Astrocyte of the spinal cord (primary cell): ENCODE measurements at places on chromosomes 7 and 10.

GRCh38 chr7:40551685-40552576 is 417.1 kb downstream of the SUGCT start:
- DNase-seq, result peak; percentile 60

DNA sequence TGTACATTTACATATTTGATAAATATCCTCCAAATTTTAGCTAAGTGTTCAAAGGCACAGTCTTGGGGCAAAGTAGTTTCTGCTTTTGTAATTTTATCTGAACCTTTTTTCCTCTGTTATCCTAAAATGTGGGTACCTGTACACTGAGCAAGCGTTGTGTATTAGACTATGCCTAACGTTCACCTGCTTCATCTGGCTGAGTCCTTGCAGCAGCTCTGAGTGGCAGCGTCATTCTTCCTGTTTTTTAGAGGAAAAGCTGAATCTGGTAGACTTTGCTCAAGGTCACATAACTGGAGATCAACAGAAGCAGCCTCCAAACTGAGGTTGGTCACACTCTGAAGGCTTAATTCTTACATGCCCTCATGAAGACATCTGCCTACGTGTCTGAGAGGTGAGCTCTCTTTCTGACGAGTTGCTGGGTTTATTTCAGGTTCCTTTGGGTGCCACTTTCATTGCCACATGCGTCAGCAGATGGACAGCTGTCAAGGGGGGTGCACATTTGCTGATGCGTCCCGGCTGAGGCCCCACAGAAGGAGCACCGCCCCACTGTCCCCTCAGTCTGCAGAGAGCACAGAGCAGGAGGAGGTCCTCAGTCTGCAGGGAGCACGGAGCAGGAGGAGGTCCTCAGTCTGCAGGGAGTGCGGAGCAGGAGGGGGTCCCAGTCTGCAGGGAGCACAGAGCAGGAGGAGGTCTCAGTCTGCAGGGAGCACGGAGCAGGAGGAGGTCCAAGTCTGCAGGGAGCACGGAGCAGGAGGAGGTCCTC is 406.5 kb upstream of the SHH start:
- DNase-seq, result no peak

GRCh38 chr7:80807166-80807900 is 111.5 kb downstream of the SEMA3C start:
- peak; percentile 29 for DNase-seq

- DNase-seq, result no peak
Measured at GRCh38 chr7:86833360-86833759, 189.7 kb downstream of the GRM3 start.

- DNase-seq, result no peak
Measured at GRCh38 chr10:6047847-6048246, 14.3 kb downstream of the IL2RA start.

DNA sequence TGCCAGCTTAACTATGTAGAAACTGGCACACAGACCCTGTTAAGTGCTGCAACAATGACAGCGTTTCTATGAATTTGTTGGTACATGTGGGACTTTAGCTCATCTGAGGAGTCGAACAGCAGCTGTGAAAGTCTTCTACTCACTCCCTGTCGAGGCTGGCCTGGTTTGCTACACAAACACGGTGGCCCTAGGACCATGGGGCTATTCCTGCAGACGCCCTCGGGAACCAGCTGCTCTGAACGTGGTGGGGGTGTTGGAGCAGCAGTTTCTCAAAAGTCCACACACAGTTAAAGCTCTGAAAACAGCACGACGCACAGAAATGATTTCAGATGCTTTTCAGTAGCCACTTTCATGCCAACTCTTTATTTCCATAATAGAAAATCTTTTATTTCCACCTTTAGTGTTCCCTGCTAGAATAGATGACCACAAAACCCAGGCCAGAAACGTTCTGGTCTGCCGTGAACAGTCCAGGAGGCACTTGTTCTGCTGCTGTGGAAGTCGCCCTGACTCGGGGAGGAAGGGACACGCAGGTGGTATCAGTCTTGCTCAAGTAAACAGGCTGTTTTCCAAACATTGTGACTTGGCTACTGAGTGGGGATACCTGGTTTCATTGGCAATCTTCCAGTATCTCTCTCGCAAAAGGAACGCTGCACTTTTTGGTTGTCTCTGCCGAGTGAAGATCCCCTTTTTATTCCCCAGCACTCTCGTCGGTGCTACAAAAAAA is 21.5 kb downstream of the GUSB start:
- DNase-seq, result no peak

DNA sequence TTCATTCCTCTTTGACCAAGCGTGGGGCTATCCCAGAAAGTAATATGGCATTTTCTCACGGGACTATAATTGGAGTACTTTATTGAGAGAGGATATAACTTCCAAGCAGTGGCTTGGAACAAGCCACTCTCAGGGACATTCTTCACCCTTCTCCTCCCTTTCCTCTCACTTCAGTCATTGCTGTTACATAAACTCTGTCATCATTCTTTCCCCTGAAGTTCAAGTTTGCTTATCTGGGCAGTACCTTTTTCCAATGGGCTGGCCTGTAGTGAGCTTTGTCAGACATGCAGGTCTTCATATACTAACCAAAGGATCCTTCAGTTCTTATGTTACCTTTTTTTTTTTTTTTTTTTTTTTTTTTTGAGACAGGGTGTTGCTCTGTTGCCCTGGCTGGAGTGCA is 58.7 kb upstream of the KMT2E start:
- no peak for DNase-seq

DNA sequence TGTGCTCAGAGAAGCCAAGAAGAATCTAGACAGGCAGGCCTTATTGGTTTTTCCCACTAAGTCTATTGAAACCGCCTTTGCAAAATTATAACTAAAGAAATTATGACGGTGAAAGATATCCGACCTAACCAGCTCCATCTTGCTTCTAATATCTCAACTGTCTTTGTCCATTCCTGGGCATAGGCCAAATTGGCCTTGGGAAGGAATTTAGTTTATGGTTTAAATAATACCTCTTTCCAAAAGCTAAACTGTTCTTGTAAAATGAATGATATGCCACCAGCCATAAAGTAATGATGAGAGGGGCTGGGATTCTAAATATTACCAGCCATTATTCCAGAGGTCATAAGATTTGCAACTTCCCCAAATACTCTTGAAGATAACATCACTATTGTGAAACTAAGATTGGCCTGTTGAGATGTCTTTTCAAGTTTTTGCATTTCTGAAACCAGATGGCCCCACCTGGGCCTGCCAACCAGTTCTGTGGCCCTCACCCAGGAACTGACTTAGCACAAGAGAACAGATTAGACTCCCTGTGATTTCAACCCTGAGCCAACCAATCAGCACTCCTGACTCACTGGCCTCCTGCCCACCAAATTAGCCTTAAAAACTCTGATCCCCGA is 41.2 kb upstream of the SLC35G1 start:
- no peak for DNase-seq

DNA sequence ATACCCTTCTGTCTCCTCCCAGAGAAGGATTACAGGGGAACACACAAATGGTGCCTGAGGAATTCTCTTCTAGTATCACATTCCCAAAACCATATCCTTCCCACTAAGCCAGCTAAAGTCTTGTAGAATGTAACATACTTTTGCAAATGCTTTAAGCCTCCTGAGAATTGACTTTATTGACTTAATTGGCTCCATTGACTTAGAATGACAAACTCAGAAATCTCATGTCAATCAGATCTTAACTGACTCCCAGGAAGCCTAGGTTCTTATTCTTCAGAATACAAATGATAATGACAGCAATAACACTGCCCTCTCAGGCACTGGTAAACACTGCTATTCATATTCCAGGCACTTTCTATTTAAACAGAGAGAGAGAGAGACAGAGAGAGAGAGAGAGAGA is 356.9 kb upstream of the PRKCQ start:
- no peak for DNase-seq

- no peak for DNase-seq
Measured at GRCh38 chr7:122290476-122290875, 14.1 kb downstream of the FEZF1 start.

GRCh38 chr7:143375298-143376034 is 5.7 kb upstream of the ZYX start:
- DNase-seq, result no peak

DNA sequence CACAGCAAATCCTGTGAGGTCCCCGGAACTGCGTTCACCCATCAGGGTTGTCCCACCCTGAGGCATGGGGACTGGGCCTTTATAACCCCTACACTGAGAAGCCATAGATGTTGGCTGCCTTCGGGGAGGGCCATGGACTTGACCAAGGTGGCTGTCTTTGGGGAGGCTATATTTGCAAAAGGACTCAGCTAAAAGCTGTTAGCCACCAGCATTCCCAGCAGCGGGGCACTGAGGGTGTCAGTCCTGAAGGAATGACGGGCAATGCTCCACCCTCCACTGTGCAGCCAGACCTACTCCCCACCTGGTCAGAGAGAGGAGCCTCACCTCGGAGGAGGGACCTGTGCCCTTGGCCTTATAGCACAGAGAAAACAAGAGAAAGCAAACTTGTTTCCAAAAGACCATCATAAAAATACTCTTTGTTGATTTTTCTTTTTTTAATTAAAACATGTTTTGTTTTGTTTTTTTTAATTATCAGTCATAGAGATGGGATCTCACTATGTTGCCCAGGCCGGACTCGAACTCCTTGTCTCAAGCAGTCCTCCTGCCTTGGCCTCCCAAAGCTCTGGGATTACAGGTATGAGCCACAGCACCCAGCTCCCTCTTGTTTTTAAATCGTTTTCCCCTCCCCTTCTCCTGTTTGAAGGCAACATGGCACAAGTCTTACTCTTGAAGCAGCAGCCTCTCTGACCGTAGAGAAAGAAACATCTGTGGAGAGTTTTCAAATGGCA is 26.7 kb upstream of the CUX1 start:
- DNase-seq, result no peak

- DNase-seq, result no peak
Measured at GRCh38 chr7:124553502-124553901, 212.1 kb downstream of the GPR37 start.

DNA sequence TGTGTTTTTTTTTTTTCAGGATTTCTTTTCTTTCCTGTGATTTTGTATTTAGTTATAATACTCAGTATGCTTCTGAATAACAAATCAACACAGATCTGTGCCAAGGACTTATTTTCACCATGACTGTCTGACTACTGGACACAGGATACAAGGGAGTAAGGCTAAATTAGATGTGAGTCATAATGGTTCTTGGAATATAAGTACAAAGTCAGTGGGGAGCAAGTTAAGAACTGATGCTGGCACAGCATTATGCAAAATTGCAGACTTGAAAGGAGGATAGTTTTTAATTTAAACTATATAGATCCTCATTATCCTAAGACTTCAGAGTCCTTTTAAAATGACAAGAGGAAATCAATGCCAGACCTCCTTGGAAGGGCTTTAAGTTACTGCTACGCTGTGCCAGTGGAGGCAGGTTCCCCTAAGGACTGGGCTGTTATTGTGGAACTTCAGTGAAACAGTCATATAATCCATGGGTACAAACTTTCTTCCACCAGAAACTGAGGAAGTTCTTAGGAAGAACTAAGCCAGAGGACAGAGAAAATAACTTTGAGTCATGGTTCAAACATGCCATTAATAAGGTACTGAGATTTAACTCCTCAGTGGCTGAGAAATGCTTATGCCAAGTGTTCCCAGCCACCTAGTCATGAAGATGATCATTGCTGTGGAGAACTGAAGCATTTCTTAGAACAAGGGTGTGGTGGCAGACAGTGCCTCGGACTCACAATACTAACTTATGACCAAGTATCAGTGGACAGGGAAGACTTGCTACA is 531.2 kb downstream of the HTR7 start:
- peak; percentile 89 for DNase-seq

- no peak for DNase-seq
Measured at GRCh38 chr7:21281193-21281592, 146.7 kb upstream of the SP4 start.

GRCh38 chr7:34357068-34357467 is 300.9 kb upstream of the NPSR1 start:
- DNase-seq, result peak; percentile 13

DNA sequence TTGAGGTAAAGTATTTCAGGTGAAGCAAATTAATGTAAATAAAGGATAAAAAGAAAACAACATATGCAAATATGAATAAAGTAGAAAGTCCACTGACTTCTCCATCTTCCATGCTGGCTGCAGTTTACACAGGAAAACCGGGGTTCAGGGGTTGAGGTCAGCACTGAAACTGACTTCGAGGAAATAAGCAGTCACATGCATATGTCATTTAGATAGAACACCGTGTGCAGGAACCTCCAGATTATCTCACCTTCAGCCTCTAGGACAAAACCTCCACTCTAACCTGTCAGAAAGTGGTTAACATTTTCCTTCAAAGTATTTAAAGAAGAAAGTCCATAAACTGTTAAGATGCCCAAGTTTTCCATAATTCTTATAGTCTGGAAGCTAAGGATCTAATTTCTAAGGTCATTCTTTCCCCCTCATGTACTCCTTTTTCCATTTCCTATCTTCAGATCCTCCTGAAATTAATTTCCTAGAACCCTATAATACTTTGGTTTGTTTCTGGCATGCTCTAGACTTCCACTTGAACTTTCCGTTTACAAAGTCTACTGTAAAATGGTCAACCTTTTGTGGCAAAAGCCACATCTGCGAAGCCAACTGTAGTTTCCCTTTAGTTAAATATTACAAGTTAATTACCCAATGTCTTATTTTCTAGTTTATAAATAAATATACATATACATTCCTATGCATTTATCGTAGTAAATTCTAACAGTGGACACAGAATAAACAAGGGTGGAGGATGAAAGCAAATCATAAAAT is 173.3 kb downstream of the RAPGEF5 start:
- DNase-seq, result no peak

- peak; percentile 48 for DNase-seq
Measured at GRCh38 chr10:49569031-49569631, 30.2 kb upstream of the ERCC6 start.

- DNase-seq, result no peak
Measured at GRCh38 chr7:75667938-75668337, 70.8 kb downstream of the HIP1 start.

DNA sequence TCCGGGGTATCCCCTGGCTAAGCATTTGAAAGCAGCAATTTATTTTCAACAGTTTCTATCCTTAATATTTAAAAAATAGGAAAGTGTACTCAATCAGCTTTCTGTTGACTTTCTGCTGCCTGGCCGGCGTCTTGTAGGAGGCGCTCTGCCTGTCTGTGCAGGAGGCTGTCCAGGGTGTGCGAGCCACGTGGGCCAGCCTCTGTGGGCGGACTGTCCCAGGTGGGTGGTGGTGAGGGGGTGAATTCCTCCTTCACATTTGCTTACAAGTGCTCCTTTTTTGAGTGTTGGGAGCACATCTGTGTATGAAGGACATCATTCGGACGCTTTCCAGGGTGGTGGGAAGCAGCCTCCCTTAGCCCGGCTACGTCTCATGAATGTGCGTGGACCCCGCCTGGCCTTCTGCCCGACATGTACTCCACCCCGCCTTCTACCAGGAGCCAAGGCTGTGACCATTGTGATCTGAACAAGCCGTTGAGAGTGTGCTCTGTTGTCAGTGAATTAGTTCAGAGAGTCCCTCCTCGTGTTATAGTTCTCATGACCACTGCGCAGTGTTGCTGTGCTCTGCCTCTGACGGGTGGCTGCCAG is 114.9 kb downstream of the MGMT start:
- DNase-seq, result no peak

DNA sequence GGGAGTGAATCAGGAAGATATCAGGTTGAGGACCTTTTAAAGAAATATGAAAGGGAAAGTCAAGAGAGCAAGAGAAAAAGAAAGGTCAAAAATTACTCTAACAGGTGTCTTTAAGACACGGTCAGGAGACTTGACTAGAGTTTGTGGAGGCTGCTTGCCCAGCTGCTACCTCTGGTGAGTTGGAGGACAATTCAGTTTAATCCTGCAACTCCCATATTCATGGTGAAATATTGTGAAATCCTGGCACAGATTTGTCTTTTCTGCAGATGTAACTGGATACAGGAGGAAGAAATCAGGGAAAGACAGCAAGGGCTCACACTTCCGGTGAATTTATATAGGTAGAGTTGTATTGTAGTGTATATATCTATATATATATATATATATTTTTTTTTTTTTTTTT is 93.5 kb downstream of the AKAP9 start:
- no peak for DNase-seq

- no peak for DNase-seq
Measured at GRCh38 chr7:129851809-129852208, 101.0 kb downstream of the UBE2H start.
